ENCODE measurements at places on chromosomes 7 and 10.

- no peak for DNase-seq
These were observed 73.2 kb upstream of the CCAR1 start for GRCh38 chr10:68647672-68648341.

DNA sequence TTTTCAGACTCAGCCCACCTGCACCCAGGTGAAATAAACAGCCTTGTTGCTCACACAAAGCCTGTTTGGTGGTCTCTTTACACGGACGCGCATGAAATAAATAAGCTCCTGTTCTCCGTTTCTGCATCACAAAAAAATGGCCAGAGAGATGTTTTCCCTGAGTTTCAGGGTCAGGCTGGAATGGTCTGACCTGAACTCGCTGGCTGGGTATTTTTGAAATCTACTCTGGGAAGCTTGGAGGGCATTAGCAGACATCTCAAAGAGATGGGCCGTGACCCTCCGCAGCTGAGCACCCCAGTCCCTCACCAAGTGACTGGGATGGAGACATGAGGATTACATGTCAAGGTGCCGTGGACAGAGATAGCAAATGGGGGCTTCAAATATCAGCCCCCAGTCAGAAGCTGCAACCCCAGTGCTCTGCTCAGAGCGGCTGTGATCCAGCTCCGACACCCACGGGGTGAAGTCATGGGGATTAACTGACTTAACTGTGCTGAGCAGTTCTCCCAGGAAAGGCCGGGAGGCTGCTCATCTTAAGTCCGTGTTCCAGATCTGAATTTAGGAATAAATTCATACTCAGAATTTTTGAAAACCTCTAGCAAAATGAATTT is 22.3 kb downstream of the CALML5 start:
- no peak for DNase-seq

DNA sequence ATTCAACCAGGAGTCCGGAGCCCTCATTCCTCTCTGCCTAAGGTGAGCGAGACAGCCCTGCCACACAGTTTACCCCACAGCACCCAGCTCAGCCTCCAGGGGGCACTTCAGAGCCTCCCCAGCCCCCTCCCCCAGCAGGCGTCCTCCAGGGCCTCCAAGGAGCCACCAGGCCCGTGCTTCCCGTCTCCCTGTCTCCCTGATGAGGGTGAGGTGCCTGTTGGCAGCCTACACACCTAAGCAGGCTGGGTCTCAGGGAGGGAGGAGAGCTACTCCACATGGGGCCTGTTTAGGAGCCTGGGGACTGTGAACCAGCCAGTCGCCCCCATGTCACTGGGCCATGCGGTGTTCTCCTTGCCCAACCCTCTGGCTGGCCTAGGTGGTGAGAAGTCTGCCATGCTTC is 28.9 kb upstream of the TRIM8 start:
- DNase-seq = no peak

- DNase-seq = no peak
These were observed 3.1 kb downstream of the PCOLCE start for GRCh38 chr7:100604976-100605911.

GRCh38 chr7:77698042-77698625 is 1.9 kb downstream of the RSBN1L start:
- DNase-seq = no peak

GRCh38 chr10:104515678-104516199 is 125.4 kb upstream of the SORCS3 start:
- no peak for DNase-seq

DNA sequence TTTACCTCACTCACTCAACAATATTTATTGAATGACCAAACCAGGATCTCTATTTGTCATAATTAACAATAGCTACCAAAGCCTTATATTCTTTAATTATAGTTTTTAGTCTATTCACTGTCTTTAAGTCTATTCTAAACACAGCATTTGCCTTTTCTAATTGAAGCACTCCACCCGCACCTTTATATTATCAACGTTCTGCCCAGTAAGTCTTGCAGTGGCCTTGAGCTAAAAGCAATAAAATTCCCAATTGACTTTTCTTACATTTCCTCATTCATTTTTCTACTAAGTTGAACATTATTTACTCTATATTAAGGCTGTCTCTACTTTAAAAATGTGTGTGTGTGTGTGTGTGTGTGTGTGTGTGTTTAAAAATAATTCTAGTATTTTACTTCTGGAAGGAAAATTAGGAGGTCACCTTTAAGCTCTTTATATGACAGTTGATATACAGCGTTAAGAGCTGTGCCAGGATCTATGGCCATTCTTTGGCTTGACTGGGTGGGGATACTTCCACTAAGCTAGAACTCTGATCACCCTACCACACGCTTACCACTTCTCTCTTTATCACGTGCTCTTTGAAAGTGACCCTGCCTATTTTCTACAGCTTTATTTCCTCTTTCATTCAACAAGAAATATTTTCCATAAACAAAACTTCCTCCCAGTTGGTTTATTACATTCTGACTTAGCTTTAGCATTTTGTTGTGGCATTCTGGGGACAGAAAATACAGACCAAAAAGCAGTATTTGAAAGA is 8.8 kb downstream of the PAPSS2 start:
- no peak for DNase-seq

DNA sequence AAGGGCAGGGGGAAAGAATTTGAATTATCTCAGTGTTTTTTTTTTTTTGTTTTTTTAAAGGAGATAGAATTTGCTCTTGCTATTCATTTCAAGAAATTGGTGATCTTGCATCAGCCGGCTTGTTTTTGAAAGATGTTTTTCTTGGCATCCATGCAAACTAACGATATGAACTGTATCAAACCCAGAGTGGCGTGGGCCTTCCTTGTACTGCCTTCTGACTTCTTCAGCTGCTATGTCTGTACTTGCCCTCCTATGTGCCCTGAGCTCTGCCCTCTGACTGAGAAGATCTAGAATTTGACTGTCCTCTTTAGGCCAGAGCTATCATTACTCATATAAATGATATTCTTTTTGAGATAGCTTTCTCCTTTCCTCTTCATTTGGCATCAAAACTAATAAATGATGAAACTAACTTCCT is 183.1 kb downstream of the EXOC4 start:
- DNase-seq = no peak

DNA sequence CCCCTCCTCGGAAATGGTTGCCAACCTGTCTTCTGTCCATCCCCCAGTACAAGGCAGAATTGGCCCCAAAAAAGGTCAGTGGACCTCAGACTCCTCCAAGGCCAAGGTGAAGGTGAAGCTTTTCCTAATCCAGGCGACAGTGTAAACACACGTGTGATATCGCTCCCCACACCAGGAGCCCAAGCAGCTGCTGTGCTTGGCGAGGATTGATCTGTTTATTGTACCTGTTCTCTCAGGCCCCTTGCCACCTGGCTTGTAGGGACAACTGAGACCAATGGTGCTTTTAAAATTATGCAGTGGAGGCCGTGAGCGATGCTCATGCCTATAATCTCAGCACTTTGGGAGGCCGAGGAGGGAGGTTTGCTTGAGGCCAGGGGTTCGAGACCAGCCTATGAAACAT is 66.1 kb upstream of the GTF2IRD1 start:
- DNase-seq = no peak

- no peak for DNase-seq
These were observed 54.2 kb downstream of the DLG5 start for GRCh38 chr10:77872151-77872946.

DNA sequence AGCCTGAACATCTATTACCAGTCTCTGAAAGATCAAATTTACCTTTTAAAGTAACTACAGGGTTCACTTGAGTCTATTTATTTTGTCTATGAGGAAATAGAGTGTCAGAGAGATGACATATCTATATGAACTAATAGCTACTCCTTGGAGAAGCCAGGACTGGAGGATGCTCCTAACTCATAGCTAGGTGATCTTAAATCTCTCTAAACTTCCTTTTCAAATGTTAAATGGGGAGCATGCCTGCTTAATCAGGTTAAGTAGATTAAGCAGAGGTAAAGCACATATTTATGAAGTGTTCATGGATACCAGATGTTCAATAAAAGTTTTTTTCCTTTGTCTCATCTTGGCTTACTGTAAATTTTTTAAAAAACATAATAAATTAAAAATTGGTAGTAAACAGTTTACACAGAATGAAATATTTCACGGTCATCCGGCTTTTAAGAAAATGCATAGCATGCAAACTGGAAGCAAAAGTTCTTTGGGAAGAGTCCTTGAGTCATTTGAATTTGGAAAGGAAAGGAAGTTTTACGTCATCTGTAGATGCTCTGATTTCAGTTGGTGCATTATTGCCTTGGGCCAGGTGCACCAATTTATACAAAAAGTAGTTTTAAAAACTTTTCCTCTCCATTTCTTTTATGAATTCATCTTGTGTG is 155.1 kb downstream of the BICC1 start:
- no peak for DNase-seq

GRCh38 chr10:77909749-77910375 is 16.7 kb downstream of the DLG5 start:
- no peak for DNase-seq

DNA sequence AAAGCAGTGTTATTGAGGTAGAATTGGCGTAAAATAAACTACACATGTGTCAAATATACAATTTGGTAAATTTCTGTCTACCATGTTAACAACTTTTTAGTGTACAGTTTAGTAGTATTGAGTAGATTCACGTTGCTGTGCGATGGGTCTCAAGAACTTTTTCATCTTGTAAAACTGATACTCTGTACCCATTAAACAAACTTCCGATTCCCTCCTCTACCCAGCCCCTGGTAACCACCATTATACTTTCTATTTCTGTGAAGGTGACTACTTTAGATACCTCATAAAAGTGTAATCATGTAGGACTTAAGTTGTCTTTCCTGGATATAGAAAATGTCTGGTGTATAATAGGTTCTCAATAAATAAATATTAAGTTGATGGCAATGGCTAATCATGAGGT is 408.5 kb upstream of the POT1 start:
- no peak for DNase-seq

GRCh38 chr10:131448171-131448570 is 136.7 kb upstream of the TCERG1L start:
- no peak for DNase-seq

GRCh38 chr7:151624246-151624928 is 104.7 kb upstream of the RHEB start:
- DNase-seq = no peak

DNA sequence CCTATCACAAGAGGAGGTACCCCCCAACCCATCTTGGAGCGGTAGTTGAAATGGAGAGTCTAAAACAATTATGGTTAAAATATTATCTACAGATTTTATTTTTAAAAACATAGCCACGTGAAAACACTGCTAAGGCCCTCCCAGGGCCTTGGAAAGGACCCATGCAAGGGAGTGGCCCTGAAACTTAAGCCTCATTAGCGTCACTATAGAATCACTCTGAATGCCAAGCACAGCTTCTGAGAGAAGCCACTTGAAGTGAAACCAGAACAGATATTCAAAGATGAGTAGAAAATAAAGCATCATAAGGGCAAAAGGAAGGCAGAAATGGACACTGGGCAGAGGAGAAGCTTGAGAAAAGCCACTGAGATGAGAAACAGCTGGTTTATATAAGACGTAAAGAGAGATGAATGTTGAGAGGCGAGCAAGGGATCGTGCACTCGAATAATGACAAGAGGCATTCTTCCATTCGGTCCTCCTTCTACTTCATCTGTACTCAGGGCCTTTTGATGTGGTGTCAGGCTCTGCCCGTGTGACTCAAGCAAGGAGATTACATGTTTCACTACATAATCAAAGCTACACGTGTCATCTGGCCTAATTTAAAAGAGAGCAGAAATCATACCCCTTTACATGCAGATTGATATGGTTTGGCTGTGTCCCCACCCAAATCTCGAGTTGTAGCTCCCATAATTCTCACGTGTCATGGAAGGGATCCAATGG is 33.4 kb upstream of the SLC39A12 start:
- DNase-seq = no peak

- no peak for DNase-seq
These were observed 19.5 kb downstream of the NRP1 start for GRCh38 chr10:33314811-33315561.

GRCh38 chr7:104010052-104010909 is 20.8 kb upstream of the RELN start:
- DNase-seq = no peak

- DNase-seq = no peak
These were observed 384 bp downstream of the DCLRE1C start for GRCh38 chr10:14953424-14954000.

GRCh38 chr7:105599551-105599950 is 18.3 kb upstream of the EFCAB10 start:
- no peak for DNase-seq

DNA sequence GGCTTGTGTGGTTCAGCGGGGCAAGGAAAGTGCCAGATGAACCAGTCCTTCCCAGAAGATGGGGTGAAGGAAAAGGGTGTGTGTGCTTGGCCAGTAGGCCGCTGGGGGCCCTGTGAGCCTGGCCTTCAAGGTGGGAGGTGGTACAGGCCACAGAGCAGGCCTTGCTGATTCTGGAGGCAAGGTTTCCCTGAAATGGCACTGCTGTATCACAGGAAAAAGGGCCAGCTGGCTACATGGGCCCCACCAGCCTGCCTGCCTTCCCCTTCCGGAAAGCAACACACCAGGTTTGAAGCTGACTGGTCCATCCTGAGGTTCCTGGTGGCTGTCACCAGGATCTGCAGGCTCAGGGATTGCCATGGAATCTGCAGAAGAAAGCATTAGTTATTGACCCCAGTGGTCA is 12.5 kb downstream of the MMRN2 start:
- no peak for DNase-seq

DNA sequence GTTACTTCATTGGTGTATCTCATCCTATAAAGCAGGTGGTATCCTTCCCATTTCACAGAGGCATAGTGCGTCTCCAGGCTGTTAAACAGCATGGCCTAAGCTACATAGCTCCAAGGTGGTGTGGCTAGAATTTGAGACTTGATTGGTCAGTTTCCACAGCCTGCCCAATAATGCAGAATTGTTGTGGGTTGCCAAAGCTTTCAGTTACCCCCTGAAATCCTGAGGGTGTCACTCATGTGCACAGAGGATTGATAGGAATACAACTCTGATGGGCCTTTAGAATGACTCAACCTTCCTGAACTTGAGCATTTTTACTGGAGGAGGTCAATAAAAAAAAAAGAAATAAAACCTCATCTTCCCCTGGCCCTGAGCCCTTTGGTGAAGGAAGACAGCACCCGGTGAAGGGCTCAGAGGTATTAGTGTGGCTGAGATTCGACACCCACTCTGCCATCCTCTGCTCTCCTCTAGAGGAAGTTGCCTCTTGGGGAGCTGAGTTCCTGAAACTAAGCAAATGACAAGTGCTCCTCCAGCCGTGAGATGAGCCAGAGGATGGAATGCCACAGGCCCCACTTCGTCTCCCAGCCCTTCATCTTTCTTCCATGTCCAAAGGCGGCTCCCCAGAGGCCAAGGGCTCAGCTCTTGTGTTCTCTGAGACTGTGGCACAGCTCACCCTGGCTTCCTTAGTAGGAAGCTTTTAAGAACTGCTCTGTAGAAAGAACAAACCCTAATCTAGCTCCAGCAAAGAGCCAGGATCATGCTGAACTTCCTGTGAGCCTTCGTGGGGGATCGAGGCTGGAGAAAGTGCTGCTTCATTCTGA is 1.0 kb downstream of the ACSL5 start:
- no peak for DNase-seq

DNA sequence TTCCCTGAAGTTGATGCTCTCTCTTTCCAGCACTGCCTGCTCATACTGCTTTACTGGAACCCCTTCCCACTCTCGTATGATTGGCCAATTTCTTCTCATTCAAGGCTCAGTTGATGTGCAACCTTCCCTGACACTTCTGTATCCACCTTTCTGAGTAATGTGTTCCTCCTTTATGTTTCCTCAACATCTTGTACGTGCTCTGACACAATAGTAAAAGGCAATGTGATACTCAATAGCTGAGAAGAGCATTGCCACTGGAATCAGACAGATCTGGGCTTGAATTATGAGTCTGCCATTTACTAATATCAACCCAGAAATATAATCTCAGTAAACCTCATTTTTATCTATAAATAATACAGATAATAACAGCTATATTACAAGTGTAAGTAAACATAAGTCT is 34.7 kb downstream of the ARL4A start:
- DNase-seq = no peak

All from effector CD4-positive, alpha-beta T cell (primary cell).